ENCODE measurements at places on chromosomes 6 and 20.

DNA sequence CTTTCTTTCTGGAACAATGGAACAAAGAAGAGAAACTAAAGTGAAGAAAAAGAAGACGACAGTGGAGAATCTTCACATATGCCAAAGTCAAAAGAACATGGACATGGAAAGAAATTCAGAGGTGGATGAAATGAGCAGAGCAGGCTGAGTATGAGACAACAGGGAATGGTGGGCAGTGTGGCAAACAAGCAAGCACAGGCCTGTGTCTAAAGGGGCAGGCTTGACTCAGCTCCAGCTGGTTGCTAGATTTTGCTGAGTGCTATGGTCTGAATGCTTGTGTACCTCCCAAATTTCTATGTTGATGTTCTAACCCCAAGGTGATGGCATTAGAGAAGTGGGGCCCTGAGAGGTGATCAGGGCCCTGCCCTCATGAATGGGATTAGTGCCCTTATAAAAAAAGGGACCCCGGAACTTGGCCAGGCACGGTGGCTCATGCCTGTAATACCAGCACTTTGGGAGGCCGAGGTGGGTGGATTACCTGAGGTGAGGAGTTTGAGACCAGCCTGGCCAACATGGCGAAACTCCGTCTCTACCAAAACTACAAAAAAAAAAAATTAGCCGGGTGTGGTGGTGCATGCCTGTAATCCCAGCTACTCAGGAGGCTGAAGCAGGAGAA, 49.6 kb downstream of the ZMYND8 start:
- no peak for DNase-seq
- H3K27me3 ChIP-seq: no peaks in the 10 kb centered on the region
- H3K27ac ChIP-seq: no peak overlapping the region
- no peak overlapping the region for H3K4me3 ChIP-seq
- peaks cover 20% of the 10 kb centered on the region for H3K36me3 ChIP-seq
- H3K4me1 ChIP-seq: no peaks in the 10 kb centered on the region

GRCh38 chr6:106608080-106608668, 21.1 kb downstream of the RTN4IP1 start:
- H3K27me3 ChIP-seq: no peaks in the 10 kb centered on the region
- H3K4me1 ChIP-seq: peaks cover 40% of the 10 kb centered on the region
- H3K4me3 ChIP-seq: no peak overlapping the region

- no peaks in the 10 kb centered on the region for H3K27me3 ChIP-seq
- no peaks in the 10 kb centered on the region for H3K4me1 ChIP-seq
- peaks cover 19% of the 10 kb centered on the region for H3K36me3 ChIP-seq
- no peak overlapping the region for H3K4me3 ChIP-seq
- H3K27ac ChIP-seq: no peak overlapping the region
- no peak for DNase-seq
Observed at GRCh38 chr20:18188434-18188833, 50.8 kb downstream of the KAT14 start.

DNA sequence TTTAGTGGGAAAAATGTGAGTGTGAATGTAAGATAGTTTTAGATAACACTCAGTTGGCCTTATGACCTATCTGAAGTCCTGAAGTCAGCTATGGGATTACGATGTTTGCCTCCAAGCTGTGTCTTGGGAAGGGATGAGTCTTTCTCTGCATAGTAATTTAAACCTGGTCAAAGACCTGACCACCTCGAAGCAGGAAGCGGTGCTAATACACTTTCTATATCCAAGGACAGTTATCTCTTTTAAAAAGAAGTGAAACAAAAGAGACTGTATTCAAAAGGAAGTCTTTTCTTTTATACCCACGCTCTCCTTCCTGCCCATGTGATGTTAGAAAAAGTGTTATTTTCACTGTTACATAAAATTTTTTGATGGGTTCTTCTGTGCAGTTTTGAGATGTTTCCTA, 94.9 kb downstream of the JARID2 start:
- H3K4me1 ChIP-seq: peaks cover 58% of the 10 kb centered on the region
- H3K36me3 ChIP-seq: no peaks in the 10 kb centered on the region
- H3K27ac ChIP-seq: peak overlapping the region; percentile 74
- H3K4me3 ChIP-seq: peak overlapping the region; percentile 18
- DNase-seq: peak; percentile 30
- H3K27me3 ChIP-seq: no peaks in the 10 kb centered on the region

DNA sequence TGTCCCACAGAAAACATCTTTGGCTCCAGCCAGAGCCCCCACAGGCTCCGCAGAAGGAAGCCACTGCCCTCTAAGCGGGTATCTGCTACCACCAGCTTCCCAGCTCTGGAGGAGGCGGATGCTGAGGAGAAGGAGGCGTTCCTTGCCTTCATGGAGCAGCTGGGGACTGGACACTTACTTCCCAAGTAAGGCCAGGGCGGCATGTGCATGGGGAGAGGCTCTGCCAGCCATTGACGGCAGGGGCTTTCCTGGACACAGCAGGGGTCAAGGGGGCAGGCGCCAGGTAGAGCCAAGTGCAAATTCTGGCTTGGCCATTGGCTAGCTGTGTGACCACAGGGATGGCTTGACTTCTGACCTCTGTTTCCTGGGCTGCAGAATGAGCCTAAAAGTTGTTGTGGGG, 17.8 kb downstream of the RAB44 start:
- no peak overlapping the region for H3K4me3 ChIP-seq
- peaks cover 13% of the 10 kb centered on the region for H3K4me1 ChIP-seq
- DNase-seq: no peak
- no peak overlapping the region for H3K27ac ChIP-seq
- no peaks in the 10 kb centered on the region for H3K36me3 ChIP-seq

DNA sequence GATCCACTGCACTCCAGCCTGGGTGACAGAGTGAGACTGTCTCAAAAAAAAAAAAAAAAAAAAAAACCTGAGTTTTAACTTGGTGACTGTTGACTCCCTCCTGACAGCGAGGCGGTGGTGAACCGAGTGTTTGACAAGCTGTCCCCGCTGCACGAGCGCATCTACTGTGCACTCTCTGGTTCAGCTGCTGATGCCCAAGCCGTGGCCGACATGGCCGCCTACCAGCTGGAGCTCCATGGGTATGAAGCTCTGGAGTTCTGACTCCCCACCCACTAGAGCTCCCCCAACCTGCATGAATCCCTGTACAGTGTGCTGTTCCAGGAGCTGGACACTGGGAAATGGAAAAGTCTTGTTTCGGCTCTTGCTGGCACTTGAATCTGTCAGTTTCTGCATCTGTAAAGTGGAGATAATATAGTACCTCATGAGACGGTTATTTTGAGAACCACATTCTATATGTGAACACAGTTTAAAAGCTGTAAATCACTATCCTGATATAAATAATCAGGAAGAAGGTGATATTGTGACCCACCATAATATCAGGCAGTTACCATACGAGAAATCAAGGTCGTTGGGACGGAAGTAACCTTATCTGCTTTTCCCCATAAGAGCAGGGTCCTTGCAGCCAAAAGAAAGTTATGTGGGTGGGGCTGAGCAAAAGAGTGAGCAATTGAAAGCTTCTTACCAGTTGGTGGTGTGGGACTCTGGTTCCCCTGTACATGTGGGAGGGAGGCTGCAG, 3.3 kb downstream of the PSMB9 start:
- no peak overlapping the region for H3K4me3 ChIP-seq
- H3K27ac ChIP-seq: no peak overlapping the region
- DNase-seq: no peak
- no peaks in the 10 kb centered on the region for H3K27me3 ChIP-seq

GRCh38 chr6:157847846-157848245, 24.8 kb downstream of the SNX9 start:
- H3K4me1 ChIP-seq: peaks cover 52% of the 10 kb centered on the region
- no peak overlapping the region for H3K27ac ChIP-seq
- no peak for DNase-seq

DNA sequence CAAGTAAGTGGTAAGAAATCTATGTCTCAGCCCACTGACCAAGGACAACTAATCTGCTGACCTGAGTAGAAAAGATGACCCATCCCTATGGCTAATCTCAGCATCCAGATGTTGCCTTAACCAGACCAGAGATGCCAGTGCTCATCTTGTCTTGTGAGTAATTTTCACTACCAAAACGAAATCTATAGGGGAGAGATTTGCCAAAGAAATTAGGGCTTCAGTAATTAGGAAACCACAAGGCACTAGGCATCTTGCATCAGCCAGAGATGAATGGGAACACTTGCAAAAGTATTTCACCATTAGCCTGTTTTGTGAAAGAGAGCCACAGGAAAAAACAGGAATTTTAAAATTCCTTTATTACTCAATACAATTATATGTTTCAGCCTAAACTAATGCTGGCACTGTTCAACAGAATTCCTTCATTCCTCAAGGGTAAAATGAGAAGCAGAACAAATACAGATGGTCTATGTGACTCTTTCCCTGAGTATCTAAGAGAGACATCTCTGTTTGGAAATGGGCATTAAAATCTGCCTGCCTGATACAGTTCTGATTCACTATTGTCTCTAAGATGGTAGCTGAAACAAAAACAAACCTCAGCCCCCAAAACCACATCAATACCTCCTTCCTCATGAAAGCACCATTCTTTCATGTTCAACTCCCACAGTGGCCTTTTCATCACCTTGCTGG, 87.8 kb downstream of the GMDS start:
- H3K27me3 ChIP-seq: no peaks in the 10 kb centered on the region
- H3K36me3 ChIP-seq: no peaks in the 10 kb centered on the region
- H3K27ac ChIP-seq: no peak overlapping the region
- no peak for DNase-seq

DNA sequence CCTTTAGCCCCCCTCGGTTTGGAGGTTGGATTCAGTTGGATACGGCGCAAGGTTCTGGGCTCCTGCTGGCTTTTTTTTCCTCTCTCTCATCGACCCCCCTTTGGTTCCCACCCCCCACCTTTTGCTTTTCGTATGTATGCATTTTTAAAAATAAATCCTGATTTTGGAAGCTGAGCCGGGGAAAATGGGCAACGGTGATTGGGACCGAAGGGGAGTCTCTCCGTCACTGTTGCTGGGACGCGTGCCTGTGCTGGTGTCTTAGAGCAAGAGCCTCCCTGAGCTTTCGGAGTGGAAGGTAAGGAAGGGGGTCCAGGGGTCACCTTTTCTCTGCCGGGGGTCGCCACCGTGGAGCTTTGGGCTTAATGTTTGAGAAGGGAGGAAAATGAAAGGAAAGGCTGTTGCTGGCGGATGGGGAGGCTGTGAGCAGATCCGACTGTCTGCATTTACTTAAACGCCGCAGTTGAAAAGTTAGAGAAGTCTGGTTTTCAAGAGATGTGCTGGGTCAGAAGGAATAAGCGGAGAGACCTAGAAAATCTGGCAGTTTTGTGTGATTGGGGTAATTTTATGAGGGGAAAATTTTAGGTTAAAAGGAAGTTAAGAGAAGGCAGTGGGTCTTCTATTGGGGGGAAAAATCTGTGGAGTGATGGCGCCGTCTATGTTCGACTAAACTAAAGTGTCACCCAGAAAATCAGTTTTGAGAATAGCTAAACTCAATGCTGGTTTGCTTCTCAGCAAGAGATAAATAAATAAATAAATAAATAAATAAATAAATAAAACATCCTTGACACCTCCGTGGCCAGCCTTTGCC, 828 bp downstream of the ADGRB3 start:
- no peak overlapping the region for H3K4me3 ChIP-seq
- peaks cover 20% of the 10 kb centered on the region for H3K4me1 ChIP-seq
- peaks cover 16% of the 10 kb centered on the region for H3K27me3 ChIP-seq
- no peaks in the 10 kb centered on the region for H3K36me3 ChIP-seq
- H3K27ac ChIP-seq: no peak overlapping the region
- no peak for DNase-seq

DNA sequence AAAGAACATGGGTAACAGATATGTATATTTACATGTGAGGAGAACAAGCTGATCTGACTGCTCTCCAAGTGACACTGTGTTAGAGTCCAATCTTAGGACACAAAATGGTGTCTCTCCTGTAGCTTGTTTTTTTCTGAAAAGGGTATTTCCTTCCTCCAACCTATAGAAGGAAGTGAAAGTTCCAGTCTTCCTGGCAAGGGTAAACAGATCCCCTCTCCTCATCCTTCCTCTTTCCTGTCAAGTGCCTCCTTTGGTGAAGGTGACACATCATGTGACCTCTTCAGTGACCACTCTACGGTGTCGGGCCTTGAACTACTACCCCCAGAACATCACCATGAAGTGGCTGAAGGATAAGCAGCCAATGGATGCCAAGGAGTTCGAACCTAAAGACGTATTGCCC, 5.2 kb downstream of the HFE start:
- H3K27me3 ChIP-seq: no peaks in the 10 kb centered on the region
- H3K4me3 ChIP-seq: no peak overlapping the region
- DNase-seq: peak; percentile 72
- H3K27ac ChIP-seq: peak overlapping the region; percentile 40
- H3K36me3 ChIP-seq: no peaks in the 10 kb centered on the region
- H3K4me1 ChIP-seq: peaks cover 54% of the 10 kb centered on the region

DNA sequence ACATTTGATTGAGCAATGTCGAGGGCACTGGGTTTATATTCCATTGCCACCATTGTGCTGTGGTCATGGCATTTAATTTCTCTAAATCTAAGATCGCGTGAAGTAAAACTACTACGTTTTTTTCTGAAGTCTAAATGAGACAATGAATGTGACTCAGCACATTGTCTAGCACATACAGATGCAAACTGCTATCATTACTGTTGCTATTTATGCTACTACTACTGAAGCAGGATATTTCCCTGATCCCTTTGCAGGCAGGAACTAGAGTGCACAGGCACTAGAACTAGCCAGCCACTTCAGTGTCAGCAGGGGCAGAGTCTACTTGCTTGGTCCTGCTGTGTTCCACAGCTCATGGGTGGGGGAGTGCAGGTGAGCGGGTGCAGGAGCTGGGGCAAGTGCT, 449.7 kb downstream of the CDKAL1 start:
- H3K27me3 ChIP-seq: no peaks in the 10 kb centered on the region
- DNase-seq: no peak
- no peaks in the 10 kb centered on the region for H3K4me1 ChIP-seq
- no peak overlapping the region for H3K27ac ChIP-seq

- H3K4me1 ChIP-seq: no peaks in the 10 kb centered on the region
- DNase-seq: no peak
- no peaks in the 10 kb centered on the region for H3K27me3 ChIP-seq
Observed at GRCh38 chr6:37058084-37058586, 52.7 kb downstream of the FGD2 start.

DNA sequence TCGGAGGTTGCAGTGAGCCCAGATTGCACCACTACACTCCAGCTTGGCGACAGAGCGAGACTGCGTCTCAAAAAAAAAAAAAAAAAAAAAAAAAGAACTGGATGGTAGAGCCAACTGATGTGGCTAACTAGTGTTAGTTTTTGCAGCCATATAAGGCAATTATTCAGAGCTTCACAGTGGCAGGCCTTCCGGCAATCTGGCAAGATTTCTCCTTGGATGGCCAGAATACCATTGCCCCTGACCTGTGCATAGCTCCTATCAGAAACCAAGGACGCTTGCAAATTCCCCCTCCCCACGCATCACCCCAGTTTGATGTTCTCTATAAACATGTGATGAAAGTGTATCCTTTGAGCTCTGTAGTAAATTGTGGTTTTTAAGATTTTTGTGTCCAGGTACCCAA, 127.0 kb downstream of the RNF144B start:
- H3K4me1 ChIP-seq: no peaks in the 10 kb centered on the region
- no peak for DNase-seq
- H3K4me3 ChIP-seq: no peak overlapping the region
- no peaks in the 10 kb centered on the region for H3K27me3 ChIP-seq

- no peak overlapping the region for H3K4me3 ChIP-seq
- no peaks in the 10 kb centered on the region for H3K36me3 ChIP-seq
- H3K4me1 ChIP-seq: peaks cover 3% of the 10 kb centered on the region
- no peaks in the 10 kb centered on the region for H3K27me3 ChIP-seq
- no peak overlapping the region for H3K27ac ChIP-seq
Observed at GRCh38 chr6:139344186-139344963, 30.1 kb downstream of the CITED2 start.

GRCh38 chr6:149246691-149247384, 70.7 kb upstream of the TAB2 start:
- DNase-seq: peak; percentile 76
- no peaks in the 10 kb centered on the region for H3K27me3 ChIP-seq
- no peak overlapping the region for H3K4me3 ChIP-seq
- H3K4me1 ChIP-seq: peaks cover 33% of the 10 kb centered on the region
- H3K36me3 ChIP-seq: no peaks in the 10 kb centered on the region
